ENCODE measurements at places on chromosomes 2 and 18.
A peak's percentile ranks its signal among the peaks of the same experiment; 100 is the strongest.

- no peak for DNase-seq
Observed at GRCh38 chr18:13703899-13704298, 22.5 kb downstream of the FAM210A start.

DNA sequence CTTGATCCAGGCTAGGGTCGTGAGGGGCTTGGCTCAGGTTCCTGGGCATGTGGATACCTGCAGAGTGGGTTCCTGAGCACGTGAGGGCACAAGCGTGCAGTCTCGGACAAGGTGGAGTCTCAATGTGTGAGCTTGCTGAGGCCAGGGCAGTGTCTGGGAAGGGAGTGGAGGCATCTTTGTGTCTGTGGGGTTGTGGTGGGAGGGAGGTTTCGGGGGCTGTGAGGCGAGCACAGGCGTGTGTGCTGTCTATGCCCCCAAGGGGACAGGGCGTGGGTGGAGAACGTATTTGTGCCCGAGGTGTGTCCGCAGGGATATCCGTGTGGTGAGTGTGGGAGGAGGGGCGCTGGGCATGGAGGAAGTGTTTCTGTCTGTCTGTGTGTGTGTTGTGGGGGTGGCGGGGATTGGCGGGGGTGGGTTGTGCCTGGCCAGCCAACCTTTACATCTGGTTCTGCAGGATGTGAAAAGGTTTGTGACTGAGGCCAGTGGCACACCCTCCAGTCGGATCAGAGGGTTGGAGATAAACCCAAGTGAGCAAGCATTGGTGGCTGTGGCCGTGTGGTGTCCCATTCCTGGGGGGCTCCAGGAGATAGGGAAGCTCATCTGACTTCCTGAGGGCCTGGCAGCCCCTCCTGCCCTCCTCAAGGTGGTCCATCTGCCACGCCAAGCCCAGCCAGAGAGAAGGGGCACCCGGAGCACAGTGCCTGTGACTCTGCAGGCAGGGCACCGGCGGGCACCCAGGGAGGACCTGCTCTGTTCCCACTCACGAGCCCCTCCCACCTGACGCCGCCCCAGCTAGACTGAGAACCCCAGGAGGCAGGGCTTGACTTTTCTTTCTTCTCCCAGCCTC is 57.1 kb downstream of the ZFP36L2 start:
- no peak for DNase-seq

DNA sequence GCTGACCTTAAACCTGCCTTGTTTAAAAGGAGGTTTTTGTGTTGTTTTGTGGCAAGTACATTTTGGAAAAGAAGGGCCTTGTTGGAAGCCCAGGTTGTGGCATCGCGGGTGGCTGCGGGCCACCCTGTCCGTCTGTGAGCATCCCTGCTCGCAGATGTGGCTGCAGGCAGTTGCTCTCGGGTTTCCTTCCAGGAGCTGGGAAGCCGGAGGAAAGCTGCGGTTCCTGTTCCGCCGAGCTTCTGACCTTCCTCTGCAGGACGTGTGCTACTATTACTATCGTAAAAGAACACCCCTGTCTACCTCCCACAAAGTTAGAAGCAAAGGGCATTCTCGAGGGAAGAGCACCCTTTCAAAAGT is 766 bp downstream of the MFF start:
- peak; percentile 50 for DNase-seq

DNA sequence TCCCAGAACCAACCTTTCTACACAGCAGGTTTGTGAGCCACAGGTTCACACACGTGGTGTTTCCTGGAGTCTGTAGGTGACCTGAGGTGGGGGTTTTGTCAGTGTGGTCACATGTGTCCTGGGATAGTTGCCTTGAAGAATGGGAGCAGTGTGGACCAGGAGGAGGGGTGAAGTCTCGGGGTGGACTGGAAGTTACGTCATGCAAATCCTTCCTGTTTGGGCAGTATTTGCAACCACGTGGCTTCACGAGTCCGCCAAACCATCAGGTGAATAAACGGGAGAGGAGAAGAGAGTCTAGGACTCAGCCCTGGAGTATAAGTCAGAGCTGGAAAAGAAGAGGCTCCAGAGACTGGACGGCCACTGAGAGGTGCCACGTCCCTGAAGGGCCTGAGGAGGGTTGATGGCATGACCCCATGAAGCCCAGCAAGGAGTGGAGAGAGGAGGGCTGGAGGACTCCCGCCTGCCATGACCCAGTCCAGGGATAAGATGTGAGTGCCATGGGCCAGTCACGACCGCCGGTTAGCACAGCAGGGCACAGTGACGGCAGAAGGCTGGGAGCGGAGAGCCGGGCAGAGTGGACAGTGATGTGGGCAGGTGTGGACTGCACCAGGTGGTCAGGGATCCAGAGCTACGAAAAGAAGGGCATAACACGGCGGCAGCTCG is 16.5 kb downstream of the LPIN1 start:
- no peak for DNase-seq

- no peak for DNase-seq
Observed at GRCh38 chr2:28627722-28628480, 123.7 kb upstream of the PPP1CB start.

GRCh38 chr2:231410293-231411004 is 14.9 kb downstream of the B3GNT7 start:
- no peak for DNase-seq

- no peak for DNase-seq
Observed at GRCh38 chr2:70145851-70146739, 44.7 kb downstream of the C2orf42 start.

DNA sequence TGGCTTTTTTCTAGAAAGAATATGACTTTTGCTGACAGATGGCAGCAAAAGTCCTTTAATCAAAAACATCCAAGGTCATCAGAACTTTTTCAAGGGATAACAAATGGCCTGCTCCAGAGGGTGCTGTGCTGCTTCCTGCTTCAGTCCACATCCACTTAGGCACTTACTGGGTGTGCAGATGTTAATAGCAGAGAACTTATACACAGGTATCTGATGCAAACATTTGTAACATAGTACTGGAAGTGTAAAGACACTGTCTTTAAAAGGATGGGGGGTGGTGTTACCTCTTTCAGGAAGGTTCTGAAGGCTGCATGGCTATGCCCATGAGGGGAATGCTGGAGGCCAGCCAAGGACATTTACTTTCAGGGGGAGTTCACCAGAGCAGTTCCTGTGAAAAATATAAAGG is 5.5 kb downstream of the HOXD8 start:
- no peak for DNase-seq

DNA sequence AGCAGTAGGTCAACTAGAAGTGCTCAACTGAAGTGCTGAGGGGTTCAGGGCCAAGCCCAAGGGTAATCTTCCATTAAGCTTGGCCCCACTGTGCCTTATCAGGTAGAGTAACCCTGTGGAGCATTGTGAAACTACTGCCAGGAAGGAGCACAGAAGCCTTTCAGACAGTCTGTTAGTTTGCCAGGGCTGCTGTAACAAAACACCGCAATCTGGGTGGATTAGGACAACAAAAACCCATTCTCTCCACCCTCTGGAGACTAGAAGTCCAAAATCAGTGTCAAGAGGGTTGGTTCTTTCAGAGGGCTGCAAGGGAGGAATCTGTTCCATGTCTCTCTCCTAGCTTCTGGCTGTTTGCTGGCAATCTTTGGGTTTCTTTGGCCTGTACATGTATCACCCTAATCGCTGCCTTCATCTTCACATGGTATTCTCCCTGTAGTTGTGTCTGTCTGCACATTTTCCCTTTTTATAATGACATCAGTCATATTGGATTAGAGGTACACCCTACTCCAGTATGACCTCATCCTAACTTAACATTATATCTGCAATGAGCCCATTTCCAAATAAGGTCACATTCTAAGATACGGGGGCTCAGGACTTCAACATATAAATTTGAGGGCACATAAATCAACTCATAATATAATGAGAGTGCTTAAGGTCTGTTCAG is 21.2 kb downstream of the VIT start:
- DNase-seq = no peak

GRCh38 chr2:144630459-144631215 is 110.7 kb upstream of the ZEB2 start:
- no peak for DNase-seq

DNA sequence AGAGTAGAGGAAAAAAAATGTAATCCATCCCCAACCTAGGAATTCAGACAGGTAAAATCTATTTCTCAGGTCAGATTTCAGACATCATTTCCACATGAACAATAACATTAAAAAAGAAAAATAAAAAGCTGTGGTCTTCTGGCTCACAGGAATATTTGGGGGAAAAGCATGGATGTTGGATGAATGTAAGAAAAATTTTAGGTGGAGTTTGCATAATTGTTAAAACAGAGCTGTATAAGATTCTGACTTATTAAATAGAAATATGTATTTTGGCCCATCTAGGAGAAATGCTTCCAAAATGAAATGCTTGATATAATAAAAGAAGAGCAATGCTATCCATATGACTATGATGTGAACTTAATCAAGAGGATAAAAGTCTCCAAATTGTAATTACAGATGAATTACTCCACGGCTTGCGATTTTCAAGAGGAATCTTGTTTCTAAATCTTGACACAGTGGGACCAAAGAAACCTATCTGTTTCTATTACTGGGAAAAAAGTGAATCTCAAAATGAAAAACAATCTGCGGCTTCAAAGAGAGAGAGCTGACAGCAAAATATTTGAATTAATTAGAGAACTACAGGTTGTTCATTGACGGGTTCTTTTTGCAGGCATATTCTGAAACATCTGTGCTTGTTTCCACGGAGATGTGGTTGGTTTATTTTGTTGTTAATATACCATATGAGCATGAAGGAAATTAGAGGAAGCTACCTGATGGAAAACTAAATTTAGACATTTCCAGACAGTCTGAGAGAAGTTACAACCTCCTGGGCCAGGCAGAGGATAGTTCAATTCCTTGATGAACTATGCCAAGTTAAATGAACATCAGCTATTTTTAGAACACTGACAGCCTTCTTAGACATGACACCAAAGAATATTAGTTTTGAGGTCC is 468.7 kb downstream of the PID1 start:
- no peak for DNase-seq

GRCh38 chr2:144707736-144708326 is 187.9 kb upstream of the ZEB2 start:
- no peak for DNase-seq

DNA sequence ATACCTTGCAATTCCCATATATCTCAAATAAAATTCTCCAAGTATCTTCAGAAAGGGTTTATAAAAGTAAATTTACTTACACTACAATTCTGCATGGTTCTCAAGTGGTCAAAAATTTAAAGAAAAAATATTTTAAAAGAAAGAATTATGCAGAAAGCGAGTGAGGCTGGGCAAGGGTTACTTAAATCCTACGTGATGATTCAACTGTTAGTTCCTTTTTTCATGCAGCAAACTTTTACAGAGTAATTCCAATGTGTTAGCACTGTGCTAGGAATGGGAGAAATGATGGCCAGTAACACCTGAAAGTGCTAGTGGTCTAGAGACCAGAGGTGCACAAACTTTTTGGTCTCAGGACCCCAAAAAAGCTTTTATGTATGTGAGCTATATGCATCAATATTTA is 133.4 kb downstream of the ATAD2B start:
- DNase-seq = no peak

DNA sequence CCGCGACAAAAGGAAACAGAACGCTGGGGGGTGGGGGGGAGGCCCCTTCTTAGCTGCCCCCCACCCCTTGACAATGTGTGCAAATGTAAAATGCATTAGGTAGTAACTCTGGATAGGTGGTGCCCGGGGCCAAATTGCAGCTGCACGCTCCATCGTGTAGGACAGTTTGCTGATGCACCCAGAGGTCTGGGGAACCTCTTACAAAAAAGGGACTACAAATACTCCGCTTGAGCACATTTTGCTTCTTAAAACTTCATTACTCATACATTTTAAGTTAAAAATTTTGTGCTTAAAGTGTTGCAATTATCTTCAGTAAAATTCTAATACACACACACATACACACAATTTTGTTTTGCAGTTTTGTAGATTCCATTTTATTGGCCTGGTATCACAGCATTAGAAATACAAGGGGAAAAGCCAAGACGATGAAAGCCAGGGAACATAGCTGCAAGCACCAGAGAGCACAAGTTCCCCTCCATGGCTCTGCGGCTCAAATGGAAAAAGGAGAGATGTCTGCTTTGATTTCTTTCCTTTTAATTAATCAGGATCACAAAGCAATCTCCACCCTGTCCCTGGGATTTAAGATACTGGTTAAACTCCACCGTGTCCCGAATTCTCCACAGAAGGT is 582.1 kb downstream of the ZEB2 start:
- DNase-seq = no peak

DNA sequence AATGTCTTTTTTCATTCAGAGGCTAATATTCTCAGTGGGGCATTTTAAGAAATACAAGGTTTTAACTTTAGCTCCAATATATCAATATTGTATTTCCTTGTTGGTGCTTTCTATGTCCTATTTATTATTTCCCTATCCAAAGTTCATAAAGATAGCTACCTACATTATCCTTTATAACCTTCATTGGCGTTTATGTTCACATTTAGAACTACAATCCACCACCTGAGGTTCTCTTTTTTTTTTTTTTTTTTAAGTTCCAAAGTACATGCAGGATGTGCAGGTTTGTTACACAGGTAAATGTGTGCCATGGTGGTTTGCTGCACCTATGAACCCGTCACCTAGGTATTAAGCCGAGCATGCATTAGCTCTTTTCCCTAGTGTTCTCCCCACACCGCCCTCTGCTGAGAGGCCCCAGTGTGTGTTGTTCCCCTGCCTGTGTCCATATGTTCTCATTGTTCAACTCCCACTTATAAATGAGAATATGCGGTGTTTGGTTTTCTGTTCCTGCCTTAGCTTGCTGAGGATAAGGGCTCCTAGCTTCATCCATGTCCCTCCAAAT is 694.6 kb downstream of the SUCLG1 start:
- DNase-seq = no peak

DNA sequence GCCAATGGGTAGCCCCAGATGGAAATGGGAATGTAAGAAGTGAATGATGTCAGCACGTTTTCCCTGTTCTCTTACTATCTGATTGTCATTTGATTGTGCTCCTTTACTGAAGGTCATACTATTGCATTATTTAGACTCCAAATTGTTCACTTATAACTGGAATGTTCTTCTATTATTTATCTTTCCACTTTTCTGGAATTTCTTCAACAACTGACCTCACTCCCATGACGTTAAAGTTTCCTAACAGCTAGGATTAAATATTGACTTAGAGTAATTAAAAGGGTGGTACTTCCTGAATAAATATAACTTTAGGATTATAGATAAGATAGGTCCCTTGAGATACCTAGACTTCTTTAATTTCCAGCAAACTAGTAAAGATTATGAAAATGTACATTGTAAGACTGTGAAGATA is 10.9 kb upstream of the GULP1 start:
- no peak for DNase-seq

Data from right hindlimb (tissue), 1 donor.